ENCODE measurements at places on chromosomes 2 and 18.

- DNase-seq, result no peak
Observed at GRCh38 chr2:168255866-168256265, 8.5 kb upstream of the STK39 start.

- DNase-seq, result no peak
Observed at GRCh38 chr18:48819781-48820482, 130.8 kb downstream of the SMAD7 start.

- no peak for DNase-seq
Observed at GRCh38 chr2:980176-980575, 29.5 kb downstream of the SNTG2 start.

DNA sequence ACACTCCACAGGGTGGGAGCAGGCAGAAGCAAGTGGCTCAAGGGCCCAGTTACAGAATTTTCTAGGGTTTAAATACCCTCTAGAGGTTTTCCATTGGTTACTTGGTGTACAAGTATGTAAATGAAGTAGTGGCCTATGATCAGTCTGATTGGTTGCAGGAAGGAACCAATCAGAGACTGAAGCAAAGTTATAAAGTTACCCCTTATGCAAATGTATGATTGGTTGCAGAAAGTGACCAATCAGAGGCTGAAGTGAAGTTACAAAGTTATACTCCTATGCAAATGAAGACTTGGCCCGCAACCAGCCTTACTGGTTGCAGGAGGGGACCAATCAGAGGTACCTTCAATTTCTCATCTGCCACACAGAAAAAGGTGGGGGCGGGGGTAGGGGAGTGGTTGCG is 154.6 kb downstream of the INO80D start:
- no peak for DNase-seq

DNA sequence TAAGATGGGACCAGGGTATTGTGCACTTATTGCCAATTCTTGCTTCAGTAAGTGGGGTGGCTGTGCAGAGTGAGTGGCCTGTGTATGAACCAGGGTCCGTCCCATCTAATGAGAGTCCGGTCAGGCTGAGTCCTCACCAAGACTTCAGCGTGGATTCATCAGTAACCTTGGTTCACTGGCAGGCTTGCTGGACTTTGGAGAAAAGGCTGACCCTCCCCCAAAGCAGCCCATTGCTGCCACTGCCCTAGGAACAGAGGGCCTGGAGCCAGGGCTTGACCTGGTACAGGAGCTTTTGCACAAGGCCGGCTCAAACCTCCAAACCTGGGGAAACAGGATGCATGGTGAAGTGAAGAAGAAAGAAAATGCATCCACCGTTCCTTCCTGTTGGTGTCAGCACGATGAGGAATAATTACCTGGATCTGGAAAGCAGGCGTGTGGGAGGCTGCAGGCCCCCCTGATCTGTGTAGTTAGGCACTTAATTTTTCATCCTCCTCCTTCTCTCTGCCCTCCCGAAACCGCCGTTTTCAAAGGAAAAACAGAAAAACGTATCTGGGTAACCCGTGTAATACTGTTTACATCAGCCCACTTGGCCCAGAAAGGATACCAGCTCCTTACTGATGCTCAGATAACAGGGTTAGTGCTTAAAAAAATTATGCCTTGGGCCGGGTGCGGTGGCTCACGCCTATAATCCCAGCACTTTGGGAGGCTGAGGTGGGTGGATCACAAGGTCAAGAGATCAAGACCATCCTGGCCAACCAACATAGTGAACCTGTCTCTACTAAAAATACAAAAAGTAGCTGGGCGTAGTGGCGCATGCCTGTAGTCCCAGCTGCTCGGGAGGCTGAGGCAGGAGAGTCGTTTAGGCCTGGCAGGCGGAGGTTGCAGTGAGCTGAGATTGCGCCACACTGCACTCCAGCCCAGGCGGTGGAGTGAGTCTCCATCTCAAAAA is 147.7 kb downstream of the TGIF1 start:
- DNase-seq, result no peak

GRCh38 chr2:36541891-36542595 is 55.9 kb downstream of the FEZ2 start:
- no peak for DNase-seq

- DNase-seq, result no peak
Observed at GRCh38 chr2:161713706-161714105, 89.5 kb downstream of the SLC4A10 start.

- DNase-seq, result no peak
Observed at GRCh38 chr2:231960810-231961348, 634 bp upstream of the DIS3L2 start.

- DNase-seq, result no peak
Observed at GRCh38 chr2:174339561-174340399, 5.0 kb downstream of the SP9 start.

- DNase-seq, result no peak
Observed at GRCh38 chr2:70688427-70688826, 79.6 kb downstream of the ADD2 start.
